ENCODE measurements at places on chromosomes 1 and 21.

GRCh38 chr21:25396135-25396711 is 211.1 kb downstream of the MRPL39 start:
- DNase-seq, result no peak

GRCh38 chr21:25961042-25961441 is 209.5 kb downstream of the APP start:
- DNase-seq, result no peak

DNA sequence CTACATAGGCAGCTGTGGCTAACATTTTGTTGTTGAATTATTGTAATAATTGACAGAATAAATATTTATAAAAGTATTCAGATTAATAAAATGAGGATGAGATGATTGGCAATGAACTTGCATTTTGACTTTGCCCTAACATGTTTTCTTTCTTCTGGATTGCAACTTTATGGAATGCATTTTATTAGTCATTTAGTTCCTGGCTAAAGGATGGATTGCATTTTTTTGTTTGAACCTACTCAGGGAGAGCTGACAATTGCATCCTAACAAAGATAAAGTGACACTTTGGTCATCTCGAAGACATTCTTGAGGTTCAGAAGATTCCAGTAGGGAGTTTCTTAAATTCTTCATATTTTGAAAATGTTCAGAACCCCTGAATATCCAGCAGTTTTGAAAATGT is 37.5 kb downstream of the PGM1 start:
- no peak for DNase-seq

DNA sequence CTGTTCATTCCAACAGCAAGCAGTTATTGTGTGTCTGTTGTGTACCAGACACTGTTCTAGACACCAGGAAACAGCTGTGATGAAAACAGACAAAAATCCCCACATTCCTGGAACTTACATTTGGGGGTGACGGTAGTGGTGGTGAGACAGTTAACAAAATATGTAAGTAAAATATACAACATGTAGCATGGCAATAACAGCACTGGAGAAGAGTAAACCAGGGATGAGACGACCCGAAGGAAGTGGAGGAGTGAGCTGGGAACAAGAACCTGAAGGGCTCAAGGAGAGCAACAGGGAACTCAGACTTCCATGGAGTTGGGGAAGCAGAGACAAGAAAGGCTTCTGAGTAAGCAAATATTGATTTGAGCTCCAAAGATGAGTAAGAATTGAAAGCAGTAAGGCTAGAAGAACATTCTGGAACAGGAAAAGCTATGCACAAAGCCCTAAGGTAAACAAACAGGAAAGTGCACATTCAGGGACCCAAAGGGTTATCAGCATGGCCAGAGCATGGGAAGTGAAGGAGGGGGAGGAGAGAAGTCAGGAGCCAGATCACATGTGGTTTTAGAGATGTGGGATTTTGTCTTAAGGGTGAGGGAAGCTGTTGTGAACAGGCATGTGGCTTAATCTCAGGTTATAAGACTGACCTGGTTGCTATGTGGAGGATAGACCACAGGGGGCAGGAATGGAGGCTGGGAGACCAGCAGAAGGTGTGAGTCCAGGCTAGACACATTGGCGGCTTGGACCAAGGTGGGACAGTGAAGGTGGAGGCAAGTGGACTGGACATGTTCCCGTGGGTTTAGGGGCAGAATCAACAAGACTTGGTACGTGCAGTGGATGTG is 7.3 kb downstream of the CSF1 start:
- DNase-seq, result no peak

GRCh38 chr1:156368889-156369684 is at the start of gene RHBG:
RHBG (plus strand) TSS chr1:156369211; CDS start chr1:156369250, 39 bp downstream.
- DNase-seq, result peak; percentile 8

DNA sequence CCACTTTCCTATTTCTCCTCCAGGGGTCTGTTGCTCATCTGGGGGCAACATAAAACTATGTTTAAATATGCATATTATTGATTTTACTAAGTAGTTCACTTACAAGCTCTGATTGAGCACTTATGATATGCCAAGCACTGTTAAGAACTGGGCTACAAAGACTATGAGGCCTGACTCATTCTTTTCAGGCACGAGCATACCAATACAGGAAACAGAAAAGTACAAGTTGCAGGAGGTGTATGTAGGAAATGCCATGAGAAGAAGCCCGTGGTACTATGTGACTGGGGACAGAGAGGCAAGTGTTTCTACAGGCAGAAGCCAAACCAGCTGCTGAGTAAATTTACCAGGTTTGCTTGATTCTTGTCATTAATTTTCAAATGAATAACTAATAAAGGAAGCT is 120.4 kb upstream of the PTGFR start:
- no peak for DNase-seq

DNA sequence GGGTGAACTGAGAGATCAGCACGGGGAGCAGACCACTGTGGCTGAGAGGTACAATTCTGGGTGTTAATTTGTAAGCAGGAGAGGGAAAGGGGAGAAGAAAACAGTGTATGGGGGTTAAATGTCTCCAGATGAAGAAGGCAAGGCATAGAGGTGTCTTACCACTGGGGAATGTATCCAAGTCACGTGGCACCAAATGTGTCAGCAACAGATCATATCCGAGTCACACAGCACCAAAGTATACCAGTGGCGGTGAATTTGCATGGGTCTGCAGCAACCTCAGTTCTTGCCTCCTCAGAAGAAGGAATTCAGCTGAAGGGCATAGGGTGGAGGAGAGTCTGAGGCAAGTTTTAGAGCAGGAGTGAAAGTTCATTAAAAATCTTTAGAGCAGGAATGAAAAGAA is 21.2 kb upstream of the SYCP1 start:
- no peak for DNase-seq

DNA sequence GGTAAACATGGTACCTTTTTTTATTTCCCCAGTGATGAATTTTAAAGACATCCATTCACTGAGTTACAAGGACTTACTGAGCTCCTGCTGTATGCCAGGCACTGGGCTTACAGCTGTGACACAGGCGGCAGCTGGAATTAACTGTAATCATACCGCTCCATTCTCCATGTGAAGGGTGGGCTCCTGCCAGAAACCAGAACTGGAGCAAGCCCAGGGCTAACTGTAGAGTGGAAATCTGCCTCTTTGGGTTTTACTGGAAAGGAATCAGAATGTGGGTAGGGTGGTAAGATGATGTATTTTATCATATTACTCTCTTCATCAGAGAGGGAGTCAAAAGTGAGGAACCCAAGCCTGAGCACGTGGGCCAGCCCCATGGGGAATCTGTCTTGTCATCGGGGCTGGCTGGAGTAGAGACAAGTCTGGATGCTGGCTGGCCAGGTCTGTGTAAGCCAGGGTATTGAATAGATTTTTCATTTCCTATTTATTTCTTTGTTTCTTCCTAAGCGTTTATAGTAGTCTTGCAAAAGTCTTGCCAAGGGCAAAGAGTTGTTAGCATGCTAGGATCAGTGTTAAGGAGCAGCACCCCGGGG is 21.5 kb downstream of the FGGY start:
- DNase-seq, result no peak

- DNase-seq, result no peak
Observed at GRCh38 chr1:194870860-194871259, 1684.4 kb upstream of the B3GALT2 start.

- DNase-seq, result no peak
Observed at GRCh38 chr1:154623358-154623757, 15.4 kb upstream of the ADAR start.

GRCh38 chr1:156860113-156860627 is 495 bp upstream of the NTRK1 start:
- peak; percentile 60 for DNase-seq

DNA sequence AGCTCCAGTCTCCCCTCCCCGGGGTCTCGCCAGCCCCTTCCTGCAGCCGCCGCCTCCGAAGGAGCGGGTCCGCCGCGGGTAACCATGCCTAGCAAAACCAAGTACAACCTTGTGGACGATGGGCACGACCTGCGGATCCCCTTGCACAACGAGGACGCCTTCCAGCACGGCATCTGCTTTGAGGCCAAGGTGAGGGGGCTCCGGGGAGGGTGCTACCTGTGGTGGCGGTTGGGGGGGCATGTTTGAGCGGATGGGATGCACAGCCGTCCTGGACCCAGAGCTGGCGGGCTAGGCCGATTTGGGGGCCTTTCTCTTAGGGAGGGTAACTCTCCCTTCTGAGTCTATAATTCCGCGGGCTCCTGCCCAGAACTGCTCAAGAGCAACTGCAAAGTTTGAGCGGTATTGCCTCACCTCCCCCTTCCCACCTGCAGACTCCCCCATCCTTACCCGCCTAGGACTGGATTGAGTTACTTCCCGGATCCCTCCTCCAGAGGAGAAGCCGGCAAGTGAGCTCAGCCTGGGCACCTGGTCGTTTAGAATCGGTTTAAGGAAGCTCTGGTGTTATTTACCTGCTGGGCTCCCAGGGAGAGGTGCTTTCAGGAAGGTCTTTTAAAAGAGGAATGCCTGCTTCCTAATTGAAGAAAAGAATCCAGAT is 730 bp downstream of the NOS1AP start:
- peak; percentile 73 for DNase-seq

GRCh38 chr1:15251857-15252835 is 5.1 kb downstream of the FHAD1 start:
- DNase-seq, result no peak

- DNase-seq, result no peak
Observed at GRCh38 chr1:41046347-41046775, 24.8 kb upstream of the SLFNL1 start.

- DNase-seq, result peak; percentile 50
Observed at GRCh38 chr1:203325418-203326091, 20.2 kb downstream of the BTG2 start.

- no peak for DNase-seq
Observed at GRCh38 chr21:30227633-30228404, 11.9 kb upstream of the CLDN8 start.

- no peak for DNase-seq
Observed at GRCh38 chr1:115056395-115056798, 26.8 kb downstream of the TSHB start.

DNA sequence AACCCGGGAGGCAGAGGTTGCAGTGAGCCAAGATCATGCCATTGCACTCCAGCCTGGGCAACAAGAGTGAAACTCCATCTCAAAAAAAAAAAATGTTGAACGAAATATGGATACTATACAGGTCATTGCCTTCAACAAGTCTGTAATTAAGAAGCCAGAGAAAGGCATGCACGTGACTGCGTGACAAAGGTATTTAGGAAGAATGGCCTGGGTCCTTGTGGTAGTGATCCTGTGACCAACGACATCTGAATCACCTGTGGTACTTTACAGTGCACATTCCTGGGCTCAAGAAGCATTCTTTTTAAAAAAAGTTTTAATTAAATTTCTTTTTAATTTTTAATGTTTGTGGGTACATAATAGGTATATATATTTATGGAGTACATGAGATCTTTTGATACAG is 115.0 kb downstream of the GREM2 start:
- no peak for DNase-seq

- no peak for DNase-seq
Observed at GRCh38 chr1:66355756-66356155, 178.2 kb upstream of the SGIP1 start.

GRCh38 chr1:237032029-237032428 is 10.0 kb upstream of the RYR2 start:
- DNase-seq, result no peak

Measured in NCI-H2171 treated with DMSO at 0.1 percent for 48 hours (cell line).